ENCODE measurements at places on chromosomes 16 and 17.

GRCh38 chr17:40579471-40579870, 14.2 kb upstream of the CCR7 start:
- DNase-seq, result no peak

DNA sequence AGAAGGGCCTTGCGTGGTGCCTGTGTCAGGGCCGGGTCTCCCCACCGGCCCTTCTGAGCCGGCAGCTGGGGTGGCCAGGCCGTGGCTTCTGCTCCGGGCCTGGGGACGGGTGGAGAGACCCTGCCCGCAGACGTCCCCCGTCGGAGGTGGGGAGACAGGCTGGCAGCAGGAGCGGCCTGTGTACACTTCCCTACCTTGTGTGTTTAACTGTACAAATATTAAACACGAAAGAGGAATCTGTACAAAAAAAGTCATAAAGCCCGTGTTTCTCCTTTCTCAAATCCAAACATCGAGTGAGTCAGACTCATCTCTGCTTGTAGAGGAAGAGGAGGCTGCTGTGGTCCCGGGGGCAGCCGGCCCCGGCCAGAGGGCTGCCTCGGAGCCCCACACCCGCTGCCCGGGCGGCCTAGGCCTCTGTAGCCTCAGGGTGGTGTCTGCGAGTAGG, 2.0 kb downstream of the CACNA1H start:
- DNase-seq, result no peak

GRCh38 chr17:73623247-73623646, 21.0 kb downstream of the SDK2 start:
- no peak for DNase-seq

GRCh38 chr16:73143576-73144422, 95.9 kb upstream of the ZFHX3 start:
- DNase-seq, result peak; percentile 42

DNA sequence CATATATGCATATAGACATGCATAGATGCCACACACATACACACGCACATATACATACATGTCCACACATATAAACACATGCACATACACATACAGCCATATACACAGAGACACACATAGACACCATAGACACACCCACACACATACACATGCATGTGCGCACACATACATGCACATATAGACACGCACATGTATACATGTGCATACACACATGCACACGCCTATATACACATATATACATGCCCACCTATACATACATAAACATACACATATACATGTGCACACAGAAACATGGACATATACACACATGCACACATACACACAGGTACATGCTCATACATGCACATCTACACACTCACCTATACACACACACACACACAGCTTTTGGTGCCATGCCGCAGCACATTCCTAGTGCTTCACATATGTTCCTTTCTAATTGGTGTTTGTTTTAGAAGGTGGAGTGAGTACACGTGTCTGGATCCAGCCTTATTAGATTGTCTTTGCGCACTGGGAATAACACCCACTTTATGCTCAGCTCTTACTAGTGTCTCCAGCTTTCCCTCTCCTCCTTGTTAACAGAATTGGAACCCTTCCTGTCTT, 198.0 kb downstream of the RPTOR start:
- DNase-seq, result no peak

DNA sequence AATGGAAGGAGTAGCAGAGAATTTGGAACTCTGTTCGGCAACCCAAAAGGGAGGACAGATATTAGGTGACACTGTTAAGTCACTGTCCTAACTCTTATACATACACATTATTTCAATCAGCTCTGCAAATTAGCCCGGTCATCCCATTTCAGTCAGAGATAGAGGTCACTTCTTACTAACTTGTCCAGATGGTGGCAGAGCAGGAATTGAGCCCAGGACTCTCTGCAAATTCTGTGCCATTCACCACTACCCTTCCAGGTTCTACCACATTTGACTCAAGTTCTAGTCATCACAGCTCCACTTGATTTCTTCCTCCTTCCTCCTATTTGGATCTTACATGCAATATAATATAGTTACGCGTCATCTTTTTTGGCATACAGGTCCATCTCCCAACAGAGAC, 35.9 kb upstream of the NUDT7 start:
- DNase-seq, result no peak

- no peak for DNase-seq
Measured at GRCh38 chr16:76503091-76503490, 225.9 kb downstream of the CNTNAP4 start.

GRCh38 chr16:67282447-67282805, 3.1 kb downstream of the PLEKHG4 start:
- DNase-seq, result no peak

GRCh38 chr17:58060596-58061191, 22.5 kb upstream of the DYNLL2 start:
- peak; percentile 8 for DNase-seq

- no peak for DNase-seq
Measured at GRCh38 chr16:68223072-68223471, 12.9 kb downstream of the ESRP2 start.

- peak; percentile 82 for DNase-seq
Measured at GRCh38 chr17:65888649-65889048, 303.3 kb downstream of the CEP112 start.

DNA sequence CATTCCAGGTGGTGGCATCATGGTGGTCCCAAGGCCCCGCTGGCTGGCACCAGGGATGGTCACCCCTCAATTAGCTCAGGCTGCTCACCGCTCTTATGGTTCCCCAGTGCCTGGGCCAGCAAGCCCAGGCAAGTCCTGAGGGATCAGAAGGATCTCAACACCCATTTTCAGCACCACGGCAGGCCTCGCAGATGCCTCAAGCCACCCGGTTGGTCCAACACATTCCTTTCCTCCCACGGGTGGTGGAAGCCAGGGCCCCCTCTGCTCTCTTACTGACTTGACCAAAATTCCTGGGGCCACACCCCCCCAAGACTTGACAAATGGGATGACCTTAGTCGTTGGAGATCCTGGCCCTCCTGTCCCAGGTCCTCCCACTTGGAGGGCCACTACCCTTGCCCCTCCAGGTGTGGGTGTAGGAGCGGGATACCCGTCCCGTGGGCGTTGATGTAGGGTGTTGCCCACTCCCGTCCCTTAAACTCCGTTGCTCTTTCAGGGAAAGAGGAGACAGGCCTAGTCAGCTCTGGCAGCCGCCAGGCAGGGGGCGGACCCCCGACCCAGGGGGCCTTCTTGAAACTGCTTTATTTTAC, 5.9 kb downstream of the ZNF205 start:
- no peak for DNase-seq

GRCh38 chr16:58152246-58152868, 23.2 kb upstream of the CFAP20 start:
- DNase-seq, result peak; percentile 37

GRCh38 chr16:997440-998051, 16.0 kb downstream of the SOX8 start:
- peak; percentile 78 for DNase-seq

DNA sequence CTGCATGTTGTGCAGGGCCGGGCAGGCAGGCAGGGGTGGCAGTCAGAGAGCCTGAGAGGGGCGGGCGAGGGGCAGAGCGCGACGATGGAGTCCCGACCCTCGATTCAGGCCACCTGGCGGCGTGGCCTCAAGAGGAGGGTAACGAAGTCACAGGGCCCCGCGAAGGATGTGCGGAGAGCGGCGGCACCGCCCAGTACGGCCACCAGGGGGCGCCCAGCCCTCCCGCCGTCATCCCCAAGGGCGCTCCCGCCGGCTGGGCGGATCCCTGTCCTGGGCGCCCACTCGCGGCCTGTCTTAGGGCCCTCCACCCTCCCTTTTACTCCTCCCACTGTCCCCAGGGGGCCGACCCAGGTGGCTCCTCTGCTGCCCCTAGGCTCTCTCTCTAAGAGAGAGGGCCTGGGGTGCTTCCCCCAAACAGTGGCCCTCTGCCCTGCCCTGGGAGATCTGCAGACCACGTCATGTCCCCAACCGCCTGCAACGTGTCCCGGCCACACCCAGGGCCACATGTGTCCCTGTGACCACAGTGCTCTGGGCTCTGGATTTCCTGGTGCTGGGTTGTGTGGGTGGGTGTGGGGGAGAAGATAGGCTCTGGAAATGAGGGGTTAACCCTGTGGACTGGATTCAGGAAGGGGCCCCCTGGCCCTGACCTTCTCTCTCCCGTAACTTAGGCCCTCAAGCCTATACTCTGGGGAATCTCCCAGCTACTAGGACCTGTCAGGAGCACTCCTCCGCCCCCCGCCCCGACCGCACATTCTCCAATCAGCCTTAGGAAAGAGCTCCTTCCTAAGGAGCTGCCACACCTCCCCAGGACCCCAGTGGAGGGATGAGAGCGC, 5.9 kb downstream of the DPEP2 start:
- peak; percentile 73 for DNase-seq

- no peak for DNase-seq
Measured at GRCh38 chr16:51640196-51640595, 489.1 kb upstream of the SALL1 start.
